Stimulated activated CD4-positive, alpha-beta T cell treated with anti-CD3 and anti-CD28 coated beads, Interleukin-15, amount 100 ng/mL, for 1 hour (primary cell): ENCODE measurements at places on chromosomes 2 and 18.

DNA sequence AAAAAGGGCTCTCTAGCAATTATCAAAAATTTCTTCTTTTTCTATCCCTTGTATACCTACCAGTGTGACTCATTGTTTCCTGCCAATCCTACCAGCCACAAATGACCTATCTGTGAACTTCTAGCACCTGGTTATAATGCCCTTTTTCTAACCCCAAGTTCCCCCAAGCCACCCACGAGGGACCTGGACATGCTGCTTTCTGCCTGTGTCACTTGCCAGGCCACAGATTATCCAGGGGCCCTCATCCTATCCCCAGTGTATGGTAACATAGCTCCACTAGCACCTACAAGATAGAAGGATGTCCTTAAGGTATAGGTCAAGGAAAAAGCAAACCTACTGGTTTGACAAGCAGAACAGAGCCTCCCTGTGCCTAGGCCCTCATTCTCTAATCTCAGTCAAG lies 26.8 kb downstream of the AAK1 start:
- peak; percentile 7 for DNase-seq

GRCh38 chr2:28158791-28159190 lies 233.9 kb upstream of the FOSL2 start:
- DNase-seq: no peak

GRCh38 chr2:236517251-236518031 lies 52.2 kb upstream of the ACKR3 start:
- no peak for DNase-seq

DNA sequence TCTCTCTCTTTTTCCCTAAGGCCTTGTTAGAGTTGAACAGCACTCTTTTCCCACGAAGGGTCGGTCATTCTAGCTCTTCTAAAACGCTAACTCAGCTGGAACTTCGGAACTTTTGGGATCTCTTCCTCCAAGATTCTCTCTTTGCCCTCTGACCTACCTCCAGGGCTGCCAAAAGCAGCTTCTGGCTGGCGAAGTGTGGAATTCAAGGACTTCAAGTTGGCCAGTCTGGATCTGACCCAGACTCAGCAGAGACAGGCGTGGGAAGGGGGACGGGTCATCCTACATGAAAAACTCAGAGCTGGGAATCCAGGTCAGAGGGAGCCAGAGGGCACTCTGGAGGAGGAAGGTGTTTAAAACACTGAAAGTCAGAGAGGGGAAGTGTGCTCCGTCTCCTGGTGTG lies 305.5 kb upstream of the HDAC4 start:
- no peak for DNase-seq

GRCh38 chr2:37085731-37086147 lies 1.4 kb downstream of the GPATCH11 start:
- no peak for DNase-seq

DNA sequence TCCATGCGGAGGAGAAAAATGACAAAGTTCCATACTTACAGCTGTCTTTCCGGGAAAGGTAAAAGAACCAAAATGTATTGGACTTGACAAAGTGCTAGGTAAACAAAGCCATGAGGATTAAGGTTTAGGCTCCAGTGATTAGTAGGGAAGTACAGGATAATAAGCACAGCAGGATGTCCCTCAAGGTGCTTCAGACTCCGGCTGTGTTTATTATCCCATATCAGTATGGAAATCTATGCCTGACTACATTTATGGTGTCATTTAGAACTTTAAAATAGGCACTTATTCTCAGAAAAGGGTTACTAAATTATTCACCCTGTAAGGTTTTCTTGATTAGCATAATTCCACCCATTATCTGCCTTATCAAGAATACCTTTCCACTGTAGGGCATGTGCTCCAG lies 136.3 kb upstream of the CCDC68 start:
- no peak for DNase-seq

DNA sequence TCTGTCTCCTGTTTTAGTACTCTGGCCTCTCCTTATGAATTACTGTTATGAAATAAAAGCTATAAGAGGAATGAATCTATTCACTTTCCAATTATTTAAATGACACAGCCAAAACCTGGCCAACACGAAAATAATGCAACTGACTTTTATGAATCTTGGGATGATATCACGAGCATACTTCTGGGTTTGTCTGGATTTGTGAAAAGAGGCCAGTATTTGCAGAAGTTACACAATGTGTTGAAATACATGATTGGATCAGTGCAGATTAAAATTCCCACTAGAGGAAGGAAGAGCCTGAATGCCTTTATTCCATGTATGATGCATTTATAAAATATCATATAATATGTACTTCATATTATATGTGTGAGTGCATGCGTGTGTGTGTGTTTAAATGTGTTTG lies 418.2 kb downstream of the GRB14 start:
- DNase-seq: no peak

DNA sequence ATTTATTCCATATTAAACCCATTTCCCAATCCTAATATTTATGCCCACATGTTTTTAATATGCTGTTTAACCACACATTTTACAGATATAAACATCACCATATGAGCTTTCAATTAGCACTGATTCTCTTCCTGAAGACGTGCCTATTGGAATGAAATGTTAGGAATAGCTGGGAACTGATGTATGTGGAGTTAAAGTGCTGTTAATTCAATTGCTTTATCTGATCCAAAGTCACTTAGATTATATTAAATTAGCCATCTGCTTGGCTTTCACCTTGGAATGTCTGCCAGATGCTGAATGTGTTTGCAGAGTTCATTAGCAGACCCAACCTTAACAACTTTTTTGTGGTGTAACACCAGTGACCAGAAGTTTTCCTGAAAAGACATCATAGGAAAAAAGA lies 942.9 kb upstream of the KLHL29 start:
- DNase-seq: no peak

- no peak for DNase-seq
These were observed 594 bp downstream of the ITM2C start for GRCh38 chr2:230865307-230865765.

DNA sequence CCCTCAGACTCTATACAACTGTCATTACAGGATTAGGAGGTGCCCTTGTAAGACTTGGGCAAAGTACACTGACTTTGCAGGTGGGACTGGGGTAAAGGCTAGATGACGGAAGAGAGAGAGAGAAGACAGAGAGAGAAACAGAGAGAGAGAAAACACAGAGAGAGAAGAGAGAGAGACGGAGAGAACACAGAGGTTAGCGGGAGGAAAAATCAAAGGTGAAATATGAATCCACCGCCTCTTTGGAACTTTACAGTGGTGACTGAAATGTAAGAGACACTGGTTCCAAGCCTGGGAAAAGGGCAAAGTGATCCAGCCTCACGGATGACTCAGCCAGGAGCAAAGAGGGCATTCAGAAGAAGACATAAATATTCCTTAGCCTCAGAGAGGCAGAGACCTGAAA lies 25.1 kb upstream of the CAB39 start:
- no peak for DNase-seq

GRCh38 chr18:56200381-56200911 lies 437.9 kb downstream of the TXNL1 start:
- DNase-seq: no peak

GRCh38 chr18:50058731-50059130 lies 136.2 kb downstream of the MYO5B start:
- DNase-seq: no peak

GRCh38 chr2:40719414-40719813 lies 267.5 kb upstream of the SLC8A1 start:
- DNase-seq: no peak

DNA sequence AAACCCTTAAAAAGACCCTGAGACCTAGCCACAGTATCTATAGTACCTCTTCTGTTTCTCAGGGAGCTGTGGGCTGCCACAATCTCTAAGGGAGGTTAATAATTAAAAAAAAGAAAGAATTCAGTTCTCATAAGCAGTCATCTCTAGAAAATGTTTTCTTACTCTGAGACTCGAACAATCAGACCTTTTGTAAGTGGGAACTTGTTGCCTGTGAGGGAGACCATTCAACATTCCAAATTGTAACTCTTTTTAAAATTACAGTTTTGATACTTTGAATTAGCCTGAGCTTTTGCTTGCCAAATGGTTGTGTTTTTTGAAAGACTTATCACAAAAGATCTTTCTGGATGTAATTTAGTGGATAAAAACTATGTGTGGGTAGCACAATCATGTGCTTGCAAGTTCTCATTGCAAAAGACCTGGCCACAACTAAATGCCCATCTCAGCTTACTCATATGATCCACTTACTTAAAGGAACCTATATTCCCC lies 33.3 kb downstream of the IL1R2 start:
- DNase-seq: no peak

DNA sequence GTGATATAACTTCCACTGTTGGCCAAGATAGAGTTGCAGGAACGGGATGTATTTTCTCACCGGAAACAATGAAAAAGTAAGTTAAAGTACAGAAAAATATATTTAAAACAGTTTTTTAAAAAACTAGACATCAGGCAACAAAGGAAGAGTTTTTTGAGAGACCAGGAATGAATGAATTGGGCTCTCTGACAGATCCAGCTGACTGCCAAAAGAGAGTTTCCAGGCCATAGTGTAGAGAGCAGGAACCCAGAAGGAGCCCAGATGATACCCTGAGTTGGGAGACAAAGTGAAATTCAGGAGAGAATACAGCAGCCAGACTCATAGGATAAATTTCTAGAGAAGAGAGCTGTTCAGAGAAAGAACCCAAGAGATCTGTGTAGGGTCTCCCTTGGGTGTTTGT lies 362.6 kb upstream of the SMIM21 start:
- no peak for DNase-seq

DNA sequence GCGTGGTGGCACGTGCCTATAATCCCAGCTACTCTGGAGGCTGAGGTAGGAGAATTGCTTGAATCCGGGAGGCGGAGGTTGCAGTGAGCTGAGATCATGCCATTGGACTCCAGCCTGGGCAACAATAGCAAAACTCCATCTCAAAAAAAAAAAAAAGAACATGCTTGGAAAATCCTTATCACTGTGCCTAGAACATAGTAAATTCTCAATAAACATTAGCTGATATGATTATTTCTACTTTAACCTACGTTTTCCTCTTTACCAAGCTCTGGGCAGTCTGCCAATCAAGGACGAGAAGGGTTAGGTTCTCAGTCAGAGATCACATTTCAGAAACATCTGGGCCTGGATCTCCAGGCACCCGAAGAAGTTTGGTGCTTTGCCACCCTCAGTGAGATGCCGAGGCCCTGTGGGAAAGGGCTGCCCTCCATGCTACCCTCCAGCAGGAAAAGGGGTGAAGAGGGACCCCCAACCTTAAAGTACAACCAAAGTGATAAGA lies 107.7 kb downstream of the BCL11A start:
- DNase-seq: no peak

- DNase-seq: no peak
These were observed 309.7 kb downstream of the XIRP2 start for GRCh38 chr2:167198009-167198408.

- no peak for DNase-seq
These were observed 90.8 kb downstream of the RAD51AP2 start for GRCh38 chr2:17427401-17427800.

- DNase-seq: no peak
These were observed 149.9 kb upstream of the RAB6C start for GRCh38 chr2:129829588-129829987.

- DNase-seq: peak; percentile 29
These were observed 92.6 kb downstream of the CMPK2 start for GRCh38 chr2:6773007-6773693.

DNA sequence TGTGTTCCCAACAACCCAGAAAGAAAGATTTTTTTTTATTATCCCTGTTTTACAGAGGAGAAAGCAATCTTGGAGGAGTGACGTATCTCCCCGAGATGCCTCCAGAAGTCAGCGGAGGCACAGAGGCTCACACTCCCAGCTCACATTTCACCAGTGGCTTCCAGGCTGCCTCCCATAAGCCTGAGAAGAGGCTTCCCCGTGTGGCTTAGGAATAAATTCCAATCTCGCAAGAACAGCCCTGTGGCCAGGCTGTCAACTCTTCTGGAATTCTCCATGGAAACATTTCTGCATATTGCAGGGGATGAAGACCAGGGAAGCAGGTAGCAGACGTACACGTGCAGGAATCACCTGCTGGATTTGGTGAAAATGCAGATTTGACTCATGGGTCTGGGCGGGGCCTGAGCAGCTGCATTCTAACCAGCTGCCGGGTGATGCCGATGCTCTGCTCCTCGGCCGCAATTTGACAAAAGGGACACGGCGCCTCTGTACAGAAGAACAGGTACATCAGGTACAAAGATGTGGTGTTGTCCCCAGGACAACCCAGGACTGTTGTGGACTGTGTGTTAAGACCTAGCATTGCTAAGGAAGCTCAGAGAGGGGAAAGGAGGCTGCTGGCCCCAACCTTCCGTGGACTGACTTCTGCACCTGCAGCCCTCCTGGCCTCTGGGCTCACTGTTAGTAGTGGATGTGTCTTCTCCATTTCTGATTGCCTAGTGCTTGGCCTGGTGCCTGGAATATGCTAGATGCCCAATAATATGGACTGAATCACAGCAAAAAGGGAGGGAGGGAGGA lies 114.2 kb upstream of the ID2 start:
- DNase-seq: no peak

DNA sequence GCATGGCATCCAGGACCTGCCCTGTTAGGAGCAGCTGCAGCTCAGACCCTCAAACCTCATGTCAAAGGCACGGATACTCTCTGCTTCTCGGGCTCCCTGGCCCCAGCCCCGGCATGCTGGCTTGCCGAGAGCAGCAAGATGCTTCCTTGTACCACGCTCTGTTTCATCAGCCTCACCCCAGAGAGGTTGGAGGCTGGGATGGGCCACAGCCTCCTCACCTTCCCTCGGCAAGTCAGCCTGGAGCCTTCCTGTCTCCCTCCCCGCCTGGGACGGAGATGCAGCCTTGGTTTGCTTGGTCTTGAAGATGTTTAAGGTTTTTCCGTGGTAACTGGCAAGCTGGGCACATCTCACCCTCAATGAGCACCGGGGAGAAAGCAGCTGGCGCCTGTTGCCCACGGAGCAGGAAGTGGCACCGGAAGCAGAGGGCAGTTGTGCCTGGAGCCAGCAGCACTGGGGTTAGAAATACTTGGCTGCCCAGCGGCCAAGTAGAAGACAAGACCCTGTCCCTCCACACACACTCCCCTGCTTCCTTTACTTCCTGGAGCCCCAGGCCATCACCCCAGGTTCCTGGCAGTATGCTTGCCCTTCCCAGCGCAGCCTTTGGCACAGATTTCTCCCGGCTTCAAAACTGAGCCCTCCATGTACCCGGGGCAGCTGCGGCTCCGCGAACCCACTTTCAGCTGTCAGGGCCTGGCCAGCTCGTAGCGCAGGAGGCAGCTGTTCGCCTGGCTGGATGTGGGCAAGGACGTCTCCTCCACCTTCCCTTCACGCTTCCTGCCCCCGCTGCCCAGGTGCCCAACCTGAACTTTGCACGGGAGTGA lies 17.4 kb downstream of the FBLN7 start:
- no peak for DNase-seq

- DNase-seq: no peak
These were observed 87.5 kb upstream of the RIOK3 start for GRCh38 chr18:23365602-23366001.

GRCh38 chr2:138707392-138708074 lies 72.7 kb downstream of the NXPH2 start:
- no peak for DNase-seq

GRCh38 chr18:70418546-70419311 lies 129.9 kb downstream of the SOCS6 start:
- DNase-seq: no peak

GRCh38 chr2:1659951-1660565 lies 84.3 kb downstream of the PXDN start:
- DNase-seq: no peak

GRCh38 chr2:217166241-217166850 lies 306.5 kb upstream of the TNP1 start:
- no peak for DNase-seq
